K562 (cell line): ENCODE measurements at places on chromosomes 3 and 15.

DNA sequence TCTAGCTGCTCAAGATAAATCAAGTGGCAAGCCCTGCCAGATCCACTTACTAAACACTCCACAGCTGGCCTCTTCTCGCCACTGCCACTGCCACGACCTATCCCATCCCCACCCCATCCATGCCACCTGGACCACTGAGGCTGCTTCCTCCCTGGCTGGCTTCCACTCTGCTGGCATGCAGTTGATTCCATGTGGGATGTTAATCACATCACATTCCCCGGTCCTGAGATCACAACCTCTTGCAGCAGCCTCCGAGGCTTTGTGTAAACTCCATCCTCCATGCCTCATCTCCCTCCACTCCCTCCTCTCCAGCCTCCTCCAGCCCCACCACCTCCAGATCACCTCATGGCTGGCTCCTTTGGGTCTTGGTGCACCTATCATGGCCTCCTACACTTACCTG, 7.7 kb downstream of the NCKIPSD start:
- no peaks in the 10 kb centered on the region for H3K4me1 ChIP-seq
- H3K36me3 ChIP-seq = peaks cover 52% of the 10 kb centered on the region; the same call in 2 of the 3 replicates
- H3K27ac ChIP-seq = no peak overlapping the region
- H3K4me3 ChIP-seq = no peak overlapping the region
- H3K27me3 ChIP-seq = no peaks in the 10 kb centered on the region
- no peak for DNase-seq

DNA sequence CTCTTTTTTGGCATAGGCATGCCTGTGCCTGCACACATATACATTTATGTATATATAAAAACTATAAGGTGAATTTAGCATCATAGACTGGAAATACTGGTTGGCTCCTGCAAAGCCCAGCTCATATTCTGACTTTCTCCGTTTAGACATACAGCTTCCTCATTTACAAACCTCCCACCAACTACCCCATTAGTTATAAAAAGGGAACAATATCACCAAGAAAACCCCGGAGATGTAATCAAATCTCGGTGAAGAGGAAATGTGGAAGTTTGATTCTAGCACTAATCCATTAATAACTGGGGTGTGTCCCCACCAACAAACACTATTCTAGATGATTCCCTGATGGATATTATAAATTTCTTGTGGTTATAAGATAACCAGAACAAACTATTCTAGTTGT, 517.7 kb upstream of the TBL1XR1 start:
- no peaks in the 10 kb centered on the region for H3K4me1 ChIP-seq
- no peak overlapping the region for H3K4me3 ChIP-seq
- no peak overlapping the region for H3K27ac ChIP-seq
- H3K27me3 ChIP-seq = no peaks in the 10 kb centered on the region

DNA sequence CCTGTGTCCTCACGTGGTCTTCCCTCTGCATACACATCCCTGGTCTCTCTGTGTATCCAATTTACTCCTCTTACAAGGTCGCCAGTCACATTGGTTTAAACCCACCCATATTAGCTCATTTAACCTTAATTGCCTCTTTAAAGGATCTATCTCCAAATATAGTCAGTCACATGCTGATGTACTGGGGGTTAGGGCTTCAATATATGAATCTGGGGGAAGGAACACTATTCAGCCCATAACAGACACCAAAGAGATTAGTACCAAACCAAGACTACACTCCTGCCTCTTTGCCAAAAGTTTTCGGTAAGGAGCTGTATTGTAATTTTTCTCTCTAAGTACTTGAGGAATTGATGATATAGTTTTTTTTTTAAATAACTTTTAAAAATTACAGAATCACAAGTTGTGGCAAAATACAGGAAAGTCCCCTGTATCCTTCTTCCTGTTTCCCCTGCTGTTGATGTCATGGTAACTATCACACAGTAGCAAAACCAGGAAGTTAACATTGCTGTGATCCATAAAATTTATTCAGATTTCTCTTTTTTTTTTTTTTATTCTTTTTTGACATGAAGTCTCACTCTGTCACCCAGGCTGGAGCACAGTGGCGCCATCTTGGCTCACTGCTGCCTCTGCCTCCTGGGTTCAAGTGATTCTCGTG, 67.8 kb downstream of the SLCO3A1 start:
- H3K4me1 ChIP-seq = no peaks in the 10 kb centered on the region
- H3K27ac ChIP-seq = no peak overlapping the region
- no peak for DNase-seq
- H3K27me3 ChIP-seq = peaks cover 40% of the 10 kb centered on the region
- no peaks in the 10 kb centered on the region for H3K36me3 ChIP-seq

DNA sequence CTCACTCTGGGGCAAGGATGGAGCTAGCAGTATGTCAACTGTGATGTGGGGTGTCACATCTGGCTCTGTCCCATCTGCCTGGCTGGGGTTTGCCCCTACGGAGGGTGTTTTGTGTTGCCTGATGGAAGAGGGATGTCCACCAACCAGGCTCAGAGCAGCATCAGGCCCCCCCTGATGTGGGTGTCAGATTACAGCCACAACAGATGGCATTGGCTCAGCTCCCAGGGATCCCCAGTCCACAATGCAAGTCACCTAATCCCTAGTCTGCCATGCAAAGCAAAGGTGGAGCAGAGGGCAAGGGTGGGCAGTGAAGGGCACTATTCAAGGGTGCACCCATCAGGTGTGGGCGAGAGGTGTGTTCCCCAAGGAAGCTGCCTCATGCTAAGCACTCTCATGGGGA, 48.9 kb upstream of the AMOTL2 start:
- H3K4me3 ChIP-seq = no peak overlapping the region
- no peak for DNase-seq
- no peak overlapping the region for H3K27ac ChIP-seq
- H3K27me3 ChIP-seq = no peaks in the 10 kb centered on the region
- no peaks in the 10 kb centered on the region for H3K36me3 ChIP-seq
- no peaks in the 10 kb centered on the region for H3K4me1 ChIP-seq

GRCh38 chr3:142777927-142778326, 54.1 kb downstream of the TRPC1 start:
- no peak overlapping the region for H3K4me3 ChIP-seq
- no peaks in the 10 kb centered on the region for H3K27me3 ChIP-seq
- DNase-seq = no peak

DNA sequence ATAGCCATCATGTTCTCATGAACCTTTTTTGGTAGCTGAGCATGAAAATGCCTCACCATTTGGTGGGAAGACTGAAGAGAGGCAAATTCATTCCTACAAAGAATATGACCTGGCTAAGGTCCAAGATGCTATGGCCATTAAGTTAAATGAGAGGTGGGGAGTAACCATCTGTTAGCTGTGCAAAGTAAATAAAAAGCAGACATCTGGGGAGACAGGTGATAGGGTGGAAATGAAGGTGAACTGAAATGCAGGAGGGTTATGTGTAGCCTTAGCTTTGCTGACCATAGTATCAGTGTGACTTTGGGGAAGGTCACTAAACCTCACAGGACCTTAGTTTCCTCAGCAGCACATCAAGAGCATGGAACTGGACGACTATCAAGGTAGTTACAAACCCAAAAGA, 111.0 kb upstream of the STRIT1 start:
- H3K36me3 ChIP-seq = no peaks in the 10 kb centered on the region
- H3K4me1 ChIP-seq = no peaks in the 10 kb centered on the region
- H3K27me3 ChIP-seq = no peaks in the 10 kb centered on the region
- DNase-seq = no peak
- H3K27ac ChIP-seq = no peak overlapping the region

DNA sequence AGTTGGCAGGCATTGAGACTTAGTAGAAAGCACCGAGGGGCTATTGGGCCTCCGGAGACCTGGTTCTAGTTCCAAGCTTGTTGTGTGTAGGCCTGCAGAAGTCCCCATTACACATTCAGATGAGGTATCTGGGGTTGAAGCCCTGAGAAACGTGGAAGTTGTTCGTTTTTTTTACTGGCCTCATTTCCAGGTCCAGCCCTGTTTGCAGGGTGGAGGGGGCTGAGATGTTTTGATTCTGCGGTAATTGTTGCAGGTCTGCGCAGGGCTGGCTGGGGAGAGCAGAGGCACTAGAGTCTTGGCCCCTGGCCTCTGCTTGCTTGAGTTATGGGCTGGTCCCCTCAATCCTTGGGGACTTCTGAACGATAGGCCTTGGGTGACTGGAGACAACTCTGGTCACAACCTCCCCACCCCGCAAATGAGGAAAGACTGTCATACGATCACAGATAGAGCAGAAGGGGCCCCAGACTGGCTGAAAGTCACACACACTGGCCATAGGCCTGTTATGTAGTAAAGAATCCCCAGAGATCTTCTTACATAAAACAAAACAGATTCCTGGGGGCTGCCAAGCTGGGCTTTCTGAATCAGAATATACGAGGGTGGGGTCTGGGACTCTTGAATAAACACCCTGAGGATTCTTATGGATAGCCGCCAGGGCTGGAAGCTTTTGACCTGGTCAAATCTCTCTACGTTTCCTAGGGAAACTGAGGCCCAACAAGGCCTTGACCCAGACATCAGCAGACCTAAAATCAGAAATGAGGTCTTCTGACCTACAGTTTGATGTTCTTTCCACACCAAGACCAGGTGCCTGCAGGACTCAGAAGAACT, 15.6 kb downstream of the KBTBD13 start:
- H3K36me3 ChIP-seq = no peaks in the 10 kb centered on the region
- H3K4me3 ChIP-seq = no peak overlapping the region
- no peaks in the 10 kb centered on the region for H3K27me3 ChIP-seq

- no peak for DNase-seq
- H3K27ac ChIP-seq = no peak overlapping the region
- no peak overlapping the region for H3K4me3 ChIP-seq
- peaks cover 4% of the 10 kb centered on the region; the same call in 1 of the 2 replicates for H3K4me1 ChIP-seq
These were observed 19.4 kb downstream of the TMOD3 start for GRCh38 chr15:51848811-51849210.

- H3K27ac ChIP-seq = no peak overlapping the region
- no peak for DNase-seq
- no peaks in the 10 kb centered on the region for H3K36me3 ChIP-seq
These were observed 56.6 kb upstream of the CSTA start for GRCh38 chr3:122268257-122269024.

GRCh38 chr3:70977712-70978111, 605.8 kb downstream of the FOXP1 start:
- H3K27ac ChIP-seq = no peak overlapping the region
- no peak overlapping the region for H3K4me3 ChIP-seq
- H3K4me1 ChIP-seq = no peaks in the 10 kb centered on the region
- peaks cover 58% of the 10 kb centered on the region; the same call in 1 of the 3 replicates for H3K36me3 ChIP-seq
- DNase-seq = no peak
